ENCODE measurements at places on chromosomes 1 and 21. TPM values are rescaled to one million over a fixed set of nuclear protein-coding genes. Genes with fewer than 3 reads are reported as not detected.

The ATAD3C gene
- total RNA-seq: 2.4 TPM

The LIPI gene
- total RNA-seq: not detected

The YBX1 gene
- total RNA-seq: 764 TPM

DNA sequence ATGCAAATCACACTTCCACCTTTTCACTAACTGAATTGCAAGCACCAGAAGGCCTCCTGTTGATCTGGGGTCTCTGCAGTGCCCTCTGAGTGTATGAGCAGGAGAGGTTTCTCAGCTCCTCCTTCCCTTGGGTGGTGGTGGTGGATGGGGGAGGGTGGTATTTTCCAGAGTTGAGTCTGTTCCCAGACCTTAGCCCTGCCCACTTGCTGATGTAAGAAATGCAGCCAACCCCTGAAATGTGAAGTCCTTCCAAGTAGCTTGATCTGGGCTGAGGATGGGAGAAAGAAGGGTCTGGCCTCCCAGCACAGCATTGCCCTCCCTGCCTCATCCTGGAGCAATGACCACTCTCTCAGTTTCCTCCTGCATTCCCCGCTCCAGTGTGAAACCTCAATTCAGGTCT, 6.3 kb upstream of the FOXD2 start:
- no peak for DNase-seq

DNA sequence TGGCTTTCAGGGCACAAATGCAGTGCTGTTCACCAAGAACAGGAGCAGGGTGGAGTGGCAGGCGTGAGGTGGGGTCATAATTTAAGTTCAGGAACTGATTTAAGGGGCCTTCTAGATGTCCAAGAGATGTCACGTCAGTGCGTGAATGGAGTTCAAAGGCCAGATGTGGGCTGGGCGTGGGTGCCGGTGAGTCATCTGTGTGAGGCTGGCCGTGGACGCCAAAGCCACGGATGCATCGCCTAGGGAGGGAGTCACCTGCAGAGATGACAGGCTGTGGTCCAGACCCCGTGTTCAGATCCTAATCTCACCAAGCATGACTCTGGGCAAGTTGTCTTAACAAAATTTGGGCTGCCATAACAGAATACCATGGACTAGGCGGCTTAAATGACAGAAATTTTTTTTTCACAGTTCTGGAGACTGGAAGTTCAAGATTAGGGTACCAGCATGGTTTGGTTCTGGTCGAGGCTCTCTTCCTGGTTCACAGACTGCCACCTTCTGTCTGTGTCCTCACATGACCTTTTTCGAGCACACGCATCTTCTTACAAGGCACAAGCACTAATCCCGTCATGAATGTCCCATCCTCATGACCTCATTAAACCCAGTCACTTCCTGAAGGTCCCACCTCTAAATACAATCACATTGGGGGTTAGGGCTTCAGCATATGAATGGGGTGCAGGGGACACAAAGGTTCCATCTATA, 109.6 kb downstream of the PRDM2 start:
- DNase-seq: no peak

DNA sequence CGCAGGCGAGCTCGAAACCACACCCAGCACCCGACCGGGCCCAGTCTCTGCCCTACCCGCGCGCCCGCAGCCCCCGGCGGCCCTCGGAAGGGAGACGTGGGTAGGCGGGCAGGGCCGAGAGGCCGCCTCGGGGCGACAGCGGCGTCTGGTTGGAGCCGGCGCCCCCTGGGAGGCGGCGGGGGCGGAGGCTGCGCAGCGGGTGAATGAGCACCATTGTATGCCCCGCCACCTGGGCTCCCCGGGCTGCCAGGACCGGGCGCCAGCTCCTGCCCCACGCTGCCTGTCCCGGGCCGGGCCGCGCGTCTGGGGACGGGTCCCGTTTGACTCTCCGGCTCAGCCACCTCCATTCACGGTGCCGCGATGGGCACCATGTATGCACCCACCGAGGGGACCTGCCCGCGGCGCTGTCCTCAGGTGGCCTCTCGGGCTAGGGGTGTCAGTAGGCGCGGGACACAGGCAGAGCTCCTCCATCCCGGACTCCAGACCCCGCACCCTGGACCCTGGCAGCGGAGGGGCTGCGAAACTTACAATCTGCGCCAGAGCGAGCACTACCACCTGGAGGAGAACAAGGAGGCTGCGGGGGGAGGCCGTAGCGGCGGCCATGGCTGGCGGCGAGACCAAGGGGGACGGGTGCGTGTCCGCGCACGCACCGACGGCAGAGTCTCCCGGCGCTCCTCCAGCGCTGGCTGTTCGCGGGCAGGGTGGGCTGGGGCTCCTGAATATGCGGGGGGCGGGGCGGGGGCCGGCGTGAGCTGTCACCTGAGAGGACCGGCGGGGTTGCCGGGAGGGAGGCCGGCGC, at the start of gene COL9A2:
Gene COL9A2, minus strand, starts transcription at position 692 of the 799 bp plus-strand sequence. Its CDS starts 89 bp downstream, at position 603.
- DNase-seq: peak; percentile 45

DNA sequence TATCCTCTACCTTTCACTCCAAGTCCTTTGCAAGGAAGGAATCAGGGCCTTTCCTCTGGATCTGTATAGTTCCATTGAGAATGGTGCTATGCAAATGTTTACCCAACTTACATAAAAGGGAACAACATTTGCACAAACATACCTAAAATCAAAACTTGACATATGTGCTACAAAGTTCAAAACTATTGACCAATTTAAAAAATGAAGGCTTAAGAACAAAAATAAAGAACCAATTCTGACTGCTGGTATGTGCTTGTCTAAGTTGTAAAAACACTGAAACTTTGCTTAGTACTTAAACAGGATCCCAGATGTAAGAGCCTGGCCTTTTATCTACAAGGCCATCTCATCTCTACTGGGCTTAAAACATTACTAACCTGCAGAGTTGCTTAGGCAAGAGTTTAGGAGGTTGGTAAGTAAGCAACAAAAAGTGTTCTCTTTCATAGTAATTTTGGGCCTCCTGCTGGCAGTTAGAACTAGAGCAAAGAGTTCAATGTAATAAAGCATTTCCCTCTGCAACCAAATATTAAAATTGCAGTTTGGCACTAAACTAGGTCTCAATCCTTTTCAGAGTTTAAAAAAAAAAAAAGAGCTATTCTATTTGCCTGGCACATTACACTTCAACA, 2.0 kb downstream of the SCMH1 start:
- no peak for DNase-seq

DNA sequence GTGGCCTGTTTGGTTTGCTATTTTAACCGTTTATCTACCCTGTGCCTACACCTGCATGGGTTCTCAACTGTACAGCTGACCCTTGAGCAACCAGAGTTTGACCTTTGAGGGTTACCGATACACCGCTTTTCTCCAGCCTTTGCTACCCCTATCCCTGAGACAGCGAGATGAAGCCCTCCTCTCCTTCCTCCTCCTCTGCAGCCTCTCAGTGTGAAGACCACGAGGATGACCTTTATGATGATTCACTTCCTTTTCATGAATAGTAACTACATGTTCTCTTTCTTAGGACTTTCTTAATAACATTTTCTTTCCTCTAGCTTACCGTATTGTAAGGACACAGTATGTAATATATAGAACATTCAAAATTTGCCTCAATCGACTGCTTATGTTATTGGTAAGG, 14.5 kb upstream of the RNF187 start:
- DNase-seq: no peak

- no peak for DNase-seq
Observed at GRCh38 chr1:23362218-23362713, 7.4 kb downstream of the ZNF436 start.

GRCh38 chr1:29504709-29505410, 268.5 kb downstream of the PTPRU start:
- DNase-seq: no peak

DNA sequence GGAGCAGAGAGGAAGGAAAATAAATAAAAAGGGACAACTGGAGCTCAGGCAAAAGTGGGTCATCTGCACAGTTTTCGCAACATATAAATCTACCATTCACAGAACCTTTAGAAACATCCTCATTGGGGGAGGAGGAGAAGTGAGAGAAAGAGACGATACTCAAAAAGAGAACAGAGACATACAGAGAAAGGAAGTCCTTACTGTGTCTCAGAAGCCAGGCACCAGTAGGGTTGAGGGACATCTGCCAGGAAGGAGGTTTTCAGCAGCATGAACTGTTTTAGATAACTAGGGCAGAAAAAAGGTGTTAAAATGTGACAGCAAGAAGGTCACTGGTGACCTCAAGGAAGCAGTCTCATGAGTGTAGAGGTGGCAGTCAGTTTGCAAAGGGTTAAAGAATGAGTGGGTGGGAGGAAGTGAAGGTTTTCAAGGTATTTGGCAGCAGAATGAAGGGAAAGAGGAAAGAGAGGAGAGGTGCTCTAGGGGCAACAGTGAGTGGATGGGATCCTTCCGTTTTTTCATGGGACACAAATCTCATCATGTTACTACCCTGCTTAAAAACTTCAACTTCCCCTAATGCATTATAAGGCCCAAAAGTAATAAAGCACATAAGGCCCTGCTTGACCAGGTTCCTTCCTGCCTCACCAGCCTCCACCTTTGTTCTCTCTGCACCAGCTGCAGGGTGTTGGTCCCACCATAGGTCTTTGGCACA, 9.5 kb downstream of the JAK1 start:
- DNase-seq: no peak

GRCh38 chr1:63668298-63668697, 75.1 kb downstream of the PGM1 start:
- DNase-seq: no peak

Measured in left cardiac atrium (tissue), 4 donors.